DND-41 (cell line): ENCODE measurements at places on chromosomes 3 and 15.
A peak's percentile ranks its signal among the peaks of the same experiment; 100 is the strongest.

DNA sequence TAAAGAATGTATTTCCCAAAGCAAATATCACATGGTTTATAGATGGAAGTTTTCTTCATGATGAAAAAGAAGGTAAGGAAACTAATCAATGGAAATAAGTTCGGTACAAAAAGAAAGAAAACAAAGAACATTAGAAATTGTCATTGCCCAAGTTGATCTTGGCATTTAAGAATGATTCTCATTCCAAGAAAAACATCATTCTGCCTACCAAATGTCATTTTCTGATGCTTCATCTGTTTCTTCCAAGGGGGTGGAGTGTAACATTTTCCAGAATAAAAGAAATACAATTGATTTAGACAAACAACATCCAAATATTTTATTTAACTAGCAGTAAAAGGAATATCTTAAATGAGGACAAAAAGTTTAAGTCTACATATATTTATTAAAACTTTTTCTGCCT is 3.0 kb upstream of the ZBED2 start:
- no peaks in the 10 kb centered on the region for H3K4me1 ChIP-seq
- H3K4me3 ChIP-seq = no peak overlapping the region
- no peaks in the 10 kb centered on the region for H3K27me3 ChIP-seq
- H3K27ac ChIP-seq = no peak overlapping the region
- peaks cover 83% of the 10 kb centered on the region for H3K36me3 ChIP-seq

- H3K4me1 ChIP-seq = peaks cover 6% of the 10 kb centered on the region; the same call in 1 of the 2 replicates
- H3K27me3 ChIP-seq = no peaks in the 10 kb centered on the region
- no peak for DNase-seq
- H3K27ac ChIP-seq = no peak overlapping the region
- no peaks in the 10 kb centered on the region for H3K36me3 ChIP-seq
Observed at GRCh38 chr3:110697961-110698360, 373.7 kb upstream of the NECTIN3 start.

GRCh38 chr3:97993526-97993925 is 21.3 kb upstream of the RIOX2 start:
- no peaks in the 10 kb centered on the region for H3K36me3 ChIP-seq
- no peak for DNase-seq
- no peak overlapping the region for H3K27ac ChIP-seq
- peaks cover 23% of the 10 kb centered on the region for H3K4me1 ChIP-seq
- no peak overlapping the region for H3K4me3 ChIP-seq

- H3K27me3 ChIP-seq = no peaks in the 10 kb centered on the region
- no peak for DNase-seq
Observed at GRCh38 chr15:93477188-93477587, 388.2 kb upstream of the RGMA start.

- no peak overlapping the region for H3K27ac ChIP-seq
- no peaks in the 10 kb centered on the region for H3K27me3 ChIP-seq
- no peaks in the 10 kb centered on the region for H3K36me3 ChIP-seq
- peaks cover 3% of the 10 kb centered on the region for H3K4me1 ChIP-seq
Observed at GRCh38 chr3:149282836-149283235, 50.6 kb downstream of the TM4SF18 start.

DNA sequence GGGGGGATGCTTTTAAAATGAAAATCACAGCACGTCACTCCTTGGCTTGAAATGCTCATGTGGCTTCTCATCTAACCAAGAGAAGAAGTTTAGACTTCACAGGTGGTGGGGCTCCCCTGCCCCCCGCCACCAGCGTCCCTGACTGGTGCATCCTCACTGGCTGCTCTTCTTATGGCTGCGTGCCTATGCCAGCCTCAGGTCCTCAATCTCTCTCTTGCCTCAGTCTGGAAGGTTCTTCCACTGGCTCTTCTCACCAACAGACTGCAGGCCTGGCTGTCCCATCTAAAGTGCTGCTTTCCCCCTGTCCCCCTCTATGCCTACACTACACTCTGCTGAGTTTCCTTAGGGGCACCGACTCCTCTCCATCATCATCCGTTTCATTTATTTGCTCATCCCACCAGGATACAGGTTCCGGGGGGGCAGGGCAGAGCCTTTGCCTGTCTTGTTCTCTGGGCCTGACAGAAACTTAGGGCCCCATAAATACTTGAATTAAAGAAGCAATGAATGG is 20.6 kb downstream of the ABTB1 start:
- H3K27ac ChIP-seq = no peak overlapping the region
- H3K4me3 ChIP-seq = no peak overlapping the region
- H3K27me3 ChIP-seq = no peaks in the 10 kb centered on the region
- DNase-seq = no peak
- no peaks in the 10 kb centered on the region for H3K36me3 ChIP-seq

DNA sequence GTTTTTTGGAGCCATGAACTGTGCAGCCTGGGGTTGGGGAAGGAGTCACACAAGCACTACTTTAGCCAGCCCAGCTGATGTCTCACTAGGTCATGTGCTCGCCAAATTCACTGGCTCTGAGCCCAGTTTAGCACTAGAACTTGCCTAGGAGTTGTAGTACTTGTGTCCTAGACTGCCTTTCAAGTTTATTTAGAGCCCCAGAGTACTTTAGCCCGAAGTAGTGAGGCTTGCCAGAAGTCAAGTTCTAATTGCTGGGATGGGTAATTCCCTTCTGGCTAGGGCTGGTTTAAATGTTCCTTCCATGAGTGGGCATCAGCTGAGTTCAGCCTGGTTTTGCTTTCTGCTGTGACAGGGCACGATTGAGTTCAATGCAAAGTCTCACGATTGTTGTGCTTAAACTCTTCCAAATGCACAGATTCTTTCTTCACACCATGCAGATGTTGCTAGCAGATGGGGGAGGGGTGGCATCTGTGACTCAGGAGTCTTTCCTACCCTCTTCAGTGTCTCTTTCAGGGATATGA is 228.2 kb upstream of the ZPLD1 start:
- no peak for DNase-seq
- H3K4me3 ChIP-seq = no peak overlapping the region
- H3K27ac ChIP-seq = no peak overlapping the region
- H3K4me1 ChIP-seq = no peaks in the 10 kb centered on the region
- H3K27me3 ChIP-seq = no peaks in the 10 kb centered on the region

GRCh38 chr3:123330441-123330991 is 118.4 kb downstream of the ADCY5 start:
- no peak overlapping the region for H3K27ac ChIP-seq
- H3K36me3 ChIP-seq = no peaks in the 10 kb centered on the region
- peaks cover 4% of the 10 kb centered on the region for H3K27me3 ChIP-seq
- DNase-seq = no peak

GRCh38 chr3:45607790-45608189 is 13.2 kb downstream of the LIMD1 start:
- no peak overlapping the region for H3K27ac ChIP-seq
- H3K36me3 ChIP-seq = peaks cover 81% of the 10 kb centered on the region
- H3K4me3 ChIP-seq = no peak overlapping the region
- no peaks in the 10 kb centered on the region for H3K27me3 ChIP-seq
- peaks cover 7% of the 10 kb centered on the region for H3K4me1 ChIP-seq

GRCh38 chr15:38266247-38266986 is 13.8 kb downstream of the SPRED1 start:
- H3K4me1 ChIP-seq = no peaks in the 10 kb centered on the region
- peaks cover 4% of the 10 kb centered on the region for H3K27me3 ChIP-seq
- no peak for DNase-seq
- H3K36me3 ChIP-seq = no peaks in the 10 kb centered on the region

GRCh38 chr3:59545374-59545773 is 495.5 kb upstream of the CFAP20DC start:
- H3K4me1 ChIP-seq = peaks cover 45% of the 10 kb centered on the region
- H3K36me3 ChIP-seq = no peaks in the 10 kb centered on the region
- no peak overlapping the region for H3K27ac ChIP-seq
- H3K27me3 ChIP-seq = no peaks in the 10 kb centered on the region

- H3K27me3 ChIP-seq = no peaks in the 10 kb centered on the region
- H3K27ac ChIP-seq = no peak overlapping the region
- H3K36me3 ChIP-seq = no peaks in the 10 kb centered on the region
Observed at GRCh38 chr3:146464005-146464595, 5.3 kb downstream of the PLSCR2 start.

DNA sequence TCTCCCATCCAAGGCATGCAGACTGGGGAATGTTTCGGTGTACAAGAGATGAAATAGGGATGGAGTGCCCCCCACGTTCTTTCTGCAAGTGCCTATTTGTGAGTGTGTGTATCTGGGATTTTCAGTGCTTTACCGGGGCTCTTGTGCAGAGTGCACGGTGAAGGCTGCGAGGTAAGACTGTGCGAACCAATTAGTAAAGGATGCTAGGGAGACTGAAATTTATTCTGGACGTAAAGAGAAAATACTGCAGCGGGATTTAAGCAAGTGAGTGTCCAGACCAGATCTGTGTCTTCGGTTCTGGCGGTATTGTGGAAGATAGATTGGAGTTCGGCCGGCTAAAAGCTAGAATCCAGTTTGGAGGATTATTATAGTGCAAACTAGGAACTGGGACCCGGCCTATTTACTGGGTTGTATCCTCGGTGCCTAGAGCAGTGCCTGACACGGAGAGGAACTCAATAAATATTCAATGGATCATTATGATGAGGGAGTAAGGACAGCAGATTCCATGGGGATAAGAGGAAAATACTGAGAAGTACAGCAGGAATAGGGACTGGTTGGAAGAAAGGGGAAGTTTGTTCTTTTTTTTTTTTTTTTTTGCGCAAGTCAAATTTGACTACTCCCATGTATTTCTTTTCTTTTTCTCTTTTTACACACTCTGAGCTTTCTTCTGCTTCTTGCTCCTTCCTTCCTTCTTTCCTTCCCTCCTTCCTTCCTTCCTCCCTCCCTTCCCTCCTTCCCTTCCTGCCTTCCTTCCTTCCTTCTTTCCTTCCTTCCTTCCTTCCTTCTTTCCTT is 580 bp upstream of the MAGEF1 start:
- no peaks in the 10 kb centered on the region for H3K27me3 ChIP-seq
- H3K4me1 ChIP-seq = peaks cover 24% of the 10 kb centered on the region
- no peak overlapping the region for H3K27ac ChIP-seq
- DNase-seq = no peak

- no peak for DNase-seq
- H3K4me3 ChIP-seq = no peak overlapping the region
- H3K27me3 ChIP-seq = no peaks in the 10 kb centered on the region
- peaks cover 43% of the 10 kb centered on the region for H3K36me3 ChIP-seq
- peak overlapping the region; percentile 89 for H3K27ac ChIP-seq
- H3K4me1 ChIP-seq = peaks cover 100% of the 10 kb centered on the region
Observed at GRCh38 chr3:56787258-56787775, 14.4 kb downstream of the ARHGEF3 start.

- H3K4me3 ChIP-seq = no peak overlapping the region
- DNase-seq = no peak
- H3K27me3 ChIP-seq = peaks cover 4% of the 10 kb centered on the region
- H3K4me1 ChIP-seq = no peaks in the 10 kb centered on the region
Observed at GRCh38 chr3:194931865-194932264, 246.2 kb downstream of the FAM43A start.

DNA sequence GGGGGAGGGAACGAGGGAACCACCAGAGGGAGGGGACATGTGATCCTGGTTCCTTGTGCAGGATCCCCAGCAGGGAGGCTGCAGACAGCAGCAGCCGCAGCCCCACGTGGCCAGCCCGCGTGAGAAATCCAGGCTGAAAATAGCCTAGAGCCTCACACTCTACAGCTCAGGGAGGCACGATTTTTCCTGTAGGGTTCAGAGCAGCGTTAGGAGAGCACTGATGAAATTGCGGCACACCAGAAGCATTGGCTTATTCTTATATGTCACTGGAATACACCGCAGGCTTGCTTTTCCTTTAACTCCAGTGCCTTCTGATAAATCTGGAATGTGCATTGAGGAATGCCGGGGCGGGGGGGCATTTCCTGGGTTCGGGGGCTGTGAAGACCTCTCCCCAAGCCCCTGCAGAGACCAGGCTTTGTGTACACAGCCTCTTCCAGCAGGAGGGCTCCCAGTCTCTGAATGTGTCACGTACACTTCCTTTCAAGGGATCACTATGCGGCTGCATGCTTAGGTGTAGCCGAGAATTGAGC is 193.0 kb downstream of the ATP10A start:
- H3K4me3 ChIP-seq = no peak overlapping the region
- H3K36me3 ChIP-seq = no peaks in the 10 kb centered on the region
- H3K4me1 ChIP-seq = no peaks in the 10 kb centered on the region
- H3K27me3 ChIP-seq = no peaks in the 10 kb centered on the region
- no peak for DNase-seq
- no peak overlapping the region for H3K27ac ChIP-seq

DNA sequence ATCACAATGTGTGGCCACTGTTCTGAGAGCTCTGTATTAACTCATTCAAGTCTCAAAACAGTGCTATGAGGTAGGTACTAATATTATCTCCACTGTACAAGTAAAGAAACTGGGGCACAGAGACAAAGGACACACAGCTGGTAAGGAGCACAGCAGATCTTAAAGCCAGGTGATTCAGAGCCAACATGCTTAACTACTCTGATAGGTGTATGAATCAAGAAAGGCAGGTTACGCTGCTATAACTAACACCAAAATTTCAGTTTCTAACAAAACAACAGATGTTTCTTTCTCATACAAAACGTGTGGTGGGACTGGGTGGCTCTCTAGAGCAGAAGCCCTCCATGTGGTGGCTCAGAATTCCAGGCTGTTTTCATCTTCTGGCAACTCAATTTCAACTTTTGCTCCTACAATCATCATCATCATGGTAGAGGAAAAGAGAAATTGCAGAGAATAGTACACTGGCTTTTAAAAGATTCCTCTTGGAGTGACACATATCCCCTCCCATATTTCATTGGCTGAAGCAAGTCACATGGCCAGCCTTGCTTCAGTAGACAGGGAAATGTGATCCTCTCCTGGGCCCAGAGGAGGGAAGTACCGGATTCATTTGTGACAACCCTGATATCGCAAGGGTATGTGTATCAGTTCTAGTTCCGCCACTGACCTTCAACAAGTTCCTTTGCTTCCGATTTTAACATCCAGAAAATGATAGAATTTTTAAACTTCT is 126.2 kb upstream of the PTX3 start:
- DNase-seq = no peak
- H3K36me3 ChIP-seq = no peaks in the 10 kb centered on the region
- H3K27me3 ChIP-seq = no peaks in the 10 kb centered on the region
- H3K4me3 ChIP-seq = no peak overlapping the region
- no peak overlapping the region for H3K27ac ChIP-seq
- no peaks in the 10 kb centered on the region for H3K4me1 ChIP-seq

DNA sequence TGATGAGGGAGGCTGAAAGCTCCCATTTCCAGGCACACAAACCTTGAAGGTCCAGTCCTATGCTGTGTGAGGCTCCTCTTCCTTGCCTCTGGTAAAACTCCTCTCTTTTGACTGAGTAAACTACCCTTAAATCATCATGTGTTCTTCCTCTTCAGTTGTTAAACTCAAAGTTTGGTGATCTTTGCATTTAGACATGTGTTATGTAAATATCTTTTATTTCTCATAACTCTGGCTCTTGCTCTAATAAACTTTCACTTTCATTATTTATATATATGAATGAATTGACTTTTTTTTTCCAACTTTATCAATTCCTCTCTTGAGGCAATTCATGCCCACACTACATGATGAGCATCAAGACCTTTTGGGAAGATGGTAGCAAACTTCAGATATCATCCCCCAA is 26.6 kb downstream of the SUCNR1 start:
- no peak overlapping the region for H3K4me3 ChIP-seq
- peaks cover 64% of the 10 kb centered on the region for H3K4me1 ChIP-seq
- no peak for DNase-seq
- no peaks in the 10 kb centered on the region for H3K27me3 ChIP-seq
- H3K36me3 ChIP-seq = no peaks in the 10 kb centered on the region
